Right lung (tissue), 10 donors: ENCODE measurements at places on chromosomes 7 and 10. TPM values are rescaled to one million over a fixed set of nuclear protein-coding genes. Genes with fewer than 3 reads are reported as not detected.

- no peak for DNase-seq
Measured at GRCh38 chr7:32415519-32415918, 74.7 kb downstream of the LSM5 start.

GRCh38 chr10:44939691-44940401 lies 19.8 kb upstream of the RASSF4 start:
- no peak for DNase-seq

GRCh38 chr7:137363683-137364082 lies 20.1 kb upstream of the PTN start:
- DNase-seq: no peak

- DNase-seq: no peak
Measured at GRCh38 chr7:24038993-24039392, 245.0 kb upstream of the NPY start.

GRCh38 chr10:118259288-118259906 lies 82.7 kb downstream of the FAM204A start:
- no peak for DNase-seq

- no peak for DNase-seq
Measured at GRCh38 chr10:123443924-123444323, 222.2 kb upstream of the GPR26 start.

GRCh38 chr10:17905491-17905890 lies 46.2 kb upstream of the SLC39A12 start:
- no peak for DNase-seq

- DNase-seq: no peak
Measured at GRCh38 chr7:121810831-121811672, 61.9 kb upstream of the PTPRZ1 start.

The ICA1 gene
- 48.9 TPM for polyA plus RNA-seq

The CNPY1 gene
- not detected for polyA plus RNA-seq

The BLNK gene
- polyA plus RNA-seq: 17.7 TPM

The SORBS1 gene
- 19.1 TPM for polyA plus RNA-seq

The FAM13C gene
- 25.9 TPM for polyA plus RNA-seq

The PON1 gene
- 0.62 TPM for polyA plus RNA-seq

The MBLAC1 gene
- polyA plus RNA-seq: 2.5 TPM
